ENCODE measurements at places on chromosomes 6 and 20.

- no peak for DNase-seq
These were observed 4.5 kb downstream of the GJA1 start for GRCh38 chr6:121439926-121440325.

DNA sequence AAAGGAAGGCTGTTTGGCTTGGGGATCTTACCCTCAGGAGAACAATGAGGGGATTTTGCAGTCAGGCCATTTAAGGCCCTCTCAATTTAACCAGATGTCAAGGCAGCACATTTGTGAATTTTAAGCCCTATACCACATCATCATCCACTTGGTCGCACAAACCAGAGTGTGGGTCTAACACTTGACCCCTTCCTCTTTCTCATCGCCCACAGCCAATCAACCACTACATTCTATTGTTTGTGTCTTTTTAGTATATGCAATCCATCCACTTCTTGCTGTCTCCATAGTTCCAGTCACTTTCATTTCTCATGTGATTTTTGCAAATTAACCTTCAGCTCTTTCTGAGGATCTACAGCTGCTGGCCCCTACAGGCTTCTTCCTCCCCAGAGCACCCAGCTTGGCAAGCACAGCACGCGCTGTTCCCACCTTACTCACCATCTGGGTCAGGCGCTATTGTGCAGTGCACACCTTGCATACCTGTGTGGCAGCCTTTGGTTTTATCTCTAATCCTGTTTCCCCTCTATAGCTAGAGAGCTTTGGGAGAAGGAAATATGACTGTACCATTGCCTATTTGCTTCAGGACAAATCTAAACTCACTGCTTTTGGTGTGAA lies 32.3 kb upstream of the CD83 start:
- DNase-seq: no peak

DNA sequence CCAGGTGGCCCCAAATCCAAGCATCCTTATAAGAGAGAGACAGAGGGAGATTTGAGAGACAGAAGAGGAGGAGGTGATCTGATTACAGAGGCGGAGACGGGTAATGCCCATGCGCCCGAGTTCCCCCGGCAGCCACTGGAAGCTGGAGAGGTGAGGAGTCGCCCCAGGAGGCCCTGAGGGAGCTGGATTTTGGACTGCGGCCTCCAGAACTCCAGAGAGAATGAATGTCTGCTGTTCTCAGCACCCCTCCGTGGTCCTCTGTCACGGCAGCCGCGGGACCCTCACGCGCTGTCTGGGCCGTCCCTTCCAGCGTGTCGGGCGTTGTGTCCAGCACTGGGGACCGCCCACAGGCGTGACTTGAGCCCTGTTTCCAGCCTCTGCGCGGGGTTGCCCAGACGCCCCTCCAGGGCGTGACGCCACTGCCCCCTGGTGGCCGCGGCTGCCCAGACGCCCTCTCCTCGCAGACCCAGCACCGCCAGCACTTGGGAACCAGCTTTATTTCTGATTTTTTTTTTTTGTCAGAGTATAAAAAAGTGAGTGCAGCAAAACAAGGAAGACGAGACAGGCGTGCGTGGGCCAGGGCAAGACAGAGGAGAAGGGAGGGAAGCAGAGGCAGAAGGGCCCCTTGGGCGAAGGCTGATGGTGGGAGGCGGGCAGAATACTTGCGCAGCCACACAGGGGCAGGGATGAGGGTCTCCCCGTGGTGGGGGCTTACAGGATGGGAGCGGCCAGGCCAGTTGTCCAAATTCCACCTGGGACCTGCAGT lies 4.1 kb upstream of the ZNF512B start:
- DNase-seq: peak; percentile 76

GRCh38 chr20:32607727-32608663 lies 22.9 kb upstream of the NOL4L start:
- no peak for DNase-seq

- DNase-seq: no peak
These were observed 318.0 kb downstream of the GRIK2 start for GRCh38 chr6:101711518-101711917.

- DNase-seq: no peak
These were observed 76.9 kb upstream of the MAFB start for GRCh38 chr20:40765814-40766480.

DNA sequence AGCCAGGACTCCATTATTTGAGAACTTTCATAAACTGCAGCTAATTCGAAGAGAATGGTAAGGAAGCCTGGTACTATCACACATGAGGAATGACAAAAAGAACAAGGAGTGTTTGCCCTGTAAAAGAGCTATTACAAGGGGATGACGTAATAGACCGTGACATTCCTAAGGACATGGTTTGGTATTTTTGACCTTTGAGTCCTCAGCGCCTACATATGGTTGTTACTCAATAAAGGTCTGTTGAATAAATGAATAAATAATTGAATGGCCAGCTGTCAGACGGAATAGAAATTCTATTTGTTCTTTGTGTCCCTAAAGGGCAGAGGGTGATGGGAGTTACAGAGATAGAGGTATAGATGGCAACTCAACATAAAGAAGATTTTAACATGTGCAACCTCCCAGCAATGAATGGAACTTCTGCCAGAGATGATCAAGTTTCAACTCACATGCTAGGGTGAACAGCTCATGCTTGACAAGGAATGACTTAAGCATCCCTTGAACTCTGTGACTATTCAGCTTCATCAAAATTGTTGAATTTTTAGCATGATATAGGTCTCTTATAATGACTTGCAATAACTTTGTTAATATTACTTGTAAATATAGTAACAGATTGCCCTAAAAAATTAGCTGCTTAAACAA lies 115.4 kb downstream of the TENT5A start:
- no peak for DNase-seq

- DNase-seq: no peak
These were observed 19.3 kb upstream of the RNGTT start for GRCh38 chr6:88982720-88983119.

GRCh38 chr6:21593412-21593926 lies at the start of gene SOX4:
Gene SOX4 (plus strand): TSS chr6:21593751. CDS start chr6:21594535, 784 bp downstream.
- DNase-seq: no peak

DNA sequence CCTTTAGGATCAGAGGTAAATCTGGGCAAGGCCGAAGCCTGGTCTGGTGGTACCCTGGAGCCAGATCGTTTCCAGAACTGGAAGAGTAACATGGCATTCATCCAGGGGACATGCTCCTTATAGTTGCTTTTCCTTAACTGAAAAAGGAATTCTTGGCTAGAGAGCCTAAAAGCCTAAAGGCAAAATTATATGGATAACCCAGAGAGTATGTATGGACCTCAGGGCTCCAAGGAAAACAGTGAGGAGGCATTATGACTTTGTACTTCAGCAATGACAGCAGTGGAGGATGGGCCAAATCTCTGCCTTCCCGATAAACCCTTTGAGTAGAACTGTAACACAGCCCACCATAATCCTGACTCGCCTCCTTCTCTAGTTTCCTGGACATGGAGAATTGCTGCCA lies 29.3 kb downstream of the ARHGAP18 start:
- no peak for DNase-seq

DNA sequence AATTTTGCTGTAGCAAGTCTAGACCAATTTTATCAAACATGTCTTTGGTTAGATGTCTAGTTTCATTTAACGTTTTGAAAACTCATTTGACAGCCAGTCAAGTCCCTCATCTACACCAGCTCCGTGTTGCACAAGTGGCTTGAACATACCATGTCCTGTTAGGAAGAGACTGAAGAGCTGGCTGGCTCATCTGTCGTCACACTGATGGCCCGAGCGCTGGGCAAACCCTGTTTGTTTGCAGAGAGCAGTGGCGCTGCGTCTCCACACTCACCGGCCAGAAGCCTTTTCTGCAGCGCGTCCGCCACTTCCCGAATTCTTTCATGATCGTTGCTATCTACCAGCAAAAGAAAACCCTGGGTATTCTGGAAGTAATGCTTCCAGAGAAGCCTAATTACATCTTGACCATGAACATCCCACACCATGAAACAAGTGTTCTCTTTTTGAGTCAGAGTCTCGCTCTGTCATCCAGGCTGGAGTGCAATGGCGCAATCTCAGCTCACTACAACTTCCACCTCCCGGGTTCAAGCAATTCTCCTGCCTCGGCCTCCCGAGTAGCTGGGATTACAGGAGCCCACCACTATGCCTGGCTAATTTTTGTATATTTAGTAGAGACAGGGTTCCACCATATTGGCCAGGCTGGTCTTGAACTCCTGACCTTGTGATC lies 10.7 kb upstream of the TCFL5 start:
- no peak for DNase-seq

DNA sequence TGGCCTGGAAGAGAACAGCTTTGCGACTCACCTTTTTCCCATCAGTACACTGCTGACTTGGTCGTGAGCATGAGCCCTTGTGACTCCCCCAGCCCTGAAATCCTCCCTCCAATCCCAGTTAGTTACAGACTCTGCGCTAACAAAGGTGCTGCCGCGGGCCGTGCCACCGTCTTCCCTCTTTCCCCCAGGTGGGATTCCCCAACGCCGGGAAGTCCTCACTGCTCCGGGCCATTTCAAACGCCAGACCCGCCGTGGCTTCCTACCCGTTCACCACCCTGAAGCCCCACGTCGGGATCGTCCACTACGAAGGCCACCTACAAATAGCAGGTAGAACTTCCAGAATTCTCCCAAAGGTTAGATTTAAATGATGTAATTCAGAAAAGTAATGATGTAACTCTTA lies 16.1 kb downstream of the MTG2 start:
- DNase-seq: no peak

DNA sequence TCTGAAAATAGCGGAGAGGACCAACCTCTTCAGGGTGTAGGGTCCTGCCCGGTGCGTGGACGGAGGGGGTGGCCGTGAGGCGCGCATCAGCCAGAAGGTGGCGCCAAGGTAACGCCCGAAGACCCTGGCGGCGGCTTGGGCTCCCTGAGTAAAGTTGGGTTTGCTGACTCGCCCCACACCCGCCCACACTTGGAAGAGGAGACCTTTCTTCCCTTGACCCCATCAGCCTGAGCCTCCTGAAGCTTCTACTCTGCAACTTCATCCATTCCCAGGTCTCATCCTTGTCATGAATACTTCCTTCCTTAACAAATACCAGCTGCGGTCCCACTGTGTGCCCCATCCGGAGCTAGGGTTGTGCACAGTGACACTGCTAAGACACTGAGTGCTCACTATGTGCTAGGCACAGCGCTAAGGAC lies 14.6 kb downstream of the CD40 start:
- peak; percentile 20 for DNase-seq

DNA sequence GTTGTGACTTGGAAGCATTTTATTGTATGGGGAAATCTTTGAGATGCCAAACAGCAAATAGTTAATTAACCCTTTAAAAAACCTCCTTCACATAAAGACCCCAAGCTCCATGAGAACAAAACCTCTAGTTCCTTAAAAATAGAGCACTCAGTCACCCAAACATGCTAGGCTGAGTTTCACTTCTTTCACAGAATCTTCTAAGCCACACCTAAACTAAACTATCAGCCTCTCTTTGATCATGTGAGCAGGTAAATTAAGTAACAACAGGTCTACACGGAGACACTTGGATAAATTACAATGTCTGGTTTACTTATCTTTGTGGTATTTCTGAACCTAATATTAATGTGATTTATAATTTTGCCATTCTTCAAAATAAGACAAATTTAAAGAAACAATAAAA lies 205.2 kb upstream of the MARCKS start:
- DNase-seq: no peak

GRCh38 chr6:56683882-56684281 lies 41.2 kb upstream of the DST start:
- no peak for DNase-seq

DNA sequence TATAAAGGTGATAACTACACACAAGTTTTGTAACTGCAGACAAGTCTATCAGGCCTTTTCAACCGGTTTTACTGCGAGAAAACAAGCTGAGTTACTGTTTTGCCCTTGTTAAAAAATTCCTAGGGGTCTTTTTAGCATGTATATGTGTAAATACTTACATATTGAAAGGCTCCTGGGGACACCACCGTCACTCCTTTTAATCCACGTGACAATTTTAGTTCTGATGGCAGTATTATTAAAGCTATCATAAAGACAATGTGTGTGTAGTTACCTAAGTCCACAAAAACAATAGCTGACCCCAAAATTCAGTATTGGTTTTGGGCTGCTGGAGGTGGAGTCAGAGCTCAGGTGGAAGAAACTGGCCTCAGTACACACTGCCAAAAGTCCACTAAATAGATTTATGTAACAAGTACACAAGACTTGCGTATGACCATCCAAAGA lies 41.3 kb upstream of the HFE start:
- no peak for DNase-seq

- no peak for DNase-seq
These were observed 132.0 kb downstream of the CDK19 start for GRCh38 chr6:110683241-110683640.

GRCh38 chr6:112910256-112910655 lies 563.1 kb downstream of the RFPL4B start:
- no peak for DNase-seq

DNA sequence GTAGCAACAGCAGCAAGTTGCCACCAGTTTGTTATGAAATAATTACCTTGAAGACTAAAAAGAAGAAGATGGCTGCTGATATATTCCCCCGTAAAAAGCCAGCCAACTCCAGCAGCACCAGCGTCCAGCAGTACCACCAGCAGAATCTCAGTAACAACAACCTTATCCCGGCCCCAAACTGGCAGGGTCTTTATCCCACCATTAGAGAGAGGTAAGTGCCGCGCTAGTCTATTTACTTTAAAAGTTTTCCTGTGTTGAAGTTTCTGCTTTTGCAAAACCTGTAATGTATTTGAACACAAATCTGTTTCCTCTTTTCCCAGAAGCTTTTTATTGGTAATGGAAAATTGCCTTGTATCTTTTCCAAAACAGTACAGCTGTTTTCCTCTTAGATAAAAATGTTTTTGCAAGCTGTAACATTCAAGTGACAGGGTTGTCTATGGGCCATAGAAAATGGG lies 725 bp downstream of the BTBD3 start:
- DNase-seq: no peak

DNA sequence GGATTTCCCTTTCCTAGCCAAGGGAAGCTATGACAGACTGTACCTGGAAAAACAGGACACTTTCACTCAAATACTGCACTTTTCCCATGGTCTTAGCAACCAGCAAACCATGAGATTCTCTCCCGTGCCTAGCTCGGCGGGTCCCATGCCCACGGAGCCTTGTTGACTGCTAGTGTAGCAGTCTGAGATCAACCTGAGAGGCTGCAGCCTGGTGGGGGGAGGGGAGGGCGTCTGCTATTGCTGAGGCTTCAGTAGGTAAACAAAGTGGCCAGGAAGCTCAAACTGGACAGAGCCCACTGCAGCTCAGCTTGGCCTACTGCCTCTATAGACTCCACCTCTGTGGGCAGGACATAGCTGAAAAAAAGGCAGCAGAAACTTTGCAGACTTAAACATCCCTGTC lies 61.8 kb downstream of the EPM2A start:
- DNase-seq: no peak

DNA sequence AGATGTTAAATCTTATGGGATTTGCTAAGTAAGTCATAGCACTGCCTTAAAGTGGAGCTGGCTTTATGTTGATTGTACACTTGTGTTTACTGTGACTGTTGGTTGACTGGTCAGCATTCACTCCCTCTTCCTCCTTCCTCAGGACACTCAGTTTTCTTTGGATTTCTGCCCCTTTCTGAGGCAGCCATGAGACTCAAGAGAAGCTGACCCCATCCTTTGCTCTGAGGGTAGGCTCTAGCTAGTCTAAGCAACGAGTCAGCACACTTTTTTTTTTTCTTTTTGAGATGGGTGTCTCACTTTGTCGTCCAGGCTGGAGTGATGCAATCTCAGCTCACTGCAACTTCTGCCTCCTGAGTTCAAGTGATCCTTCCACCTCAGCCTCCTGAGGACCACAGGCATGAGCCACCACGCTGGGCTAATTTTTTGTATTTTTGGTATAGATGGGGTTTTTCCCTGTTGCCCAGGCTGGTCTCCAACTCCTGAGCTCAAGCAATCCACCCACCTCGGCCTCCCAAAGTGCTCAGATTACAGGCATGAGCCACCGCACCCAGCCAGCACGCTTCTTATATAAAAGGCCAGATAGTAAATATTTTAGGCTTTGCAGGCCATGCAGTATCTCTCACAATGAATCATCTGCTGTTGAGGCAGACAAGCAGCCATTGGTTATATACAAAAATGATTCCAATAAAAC lies 191.4 kb downstream of the NFATC2 start:
- no peak for DNase-seq
